ENCODE measurements at places on chromosomes 2 and 18. TPM values are rescaled to one million over a fixed set of nuclear protein-coding genes. Genes with fewer than 3 reads are reported as not detected.
A peak's percentile ranks its signal among the peaks of the same experiment; 100 is the strongest.

SATB2 gene
- 2.0 TPM for total RNA-seq

- peak; percentile 12 for DNase-seq
Observed at GRCh38 chr2:36663851-36664695, 32.4 kb upstream of the VIT start.

DNA sequence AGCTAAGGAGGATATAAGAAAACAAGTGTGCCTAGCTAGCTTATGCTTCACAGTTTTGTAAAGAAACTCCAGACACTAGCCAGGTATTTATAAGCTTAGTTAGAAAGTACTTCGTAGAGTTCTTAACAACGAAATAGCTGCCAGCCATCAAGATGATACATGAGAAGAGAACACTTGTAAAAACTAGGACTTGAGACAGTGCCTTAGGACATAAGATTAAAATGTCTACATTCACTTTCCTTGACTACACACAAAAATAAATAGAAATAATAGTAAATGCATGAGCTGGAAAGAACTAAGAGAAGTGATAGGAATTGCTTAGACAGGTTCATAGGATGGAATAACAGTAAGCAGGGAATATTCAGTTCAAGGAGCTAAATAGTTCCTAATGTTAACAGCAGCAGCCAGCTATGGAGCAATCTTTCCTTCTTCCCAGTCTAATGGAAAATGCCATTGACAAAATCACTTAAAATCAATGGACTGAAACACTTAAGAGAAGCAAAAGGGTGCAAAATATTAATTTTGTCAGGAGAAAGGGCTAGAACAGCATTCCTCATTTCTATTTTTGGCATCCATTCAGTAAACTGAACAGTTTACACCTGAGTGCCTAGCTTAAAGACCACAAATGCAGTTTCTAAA lies 186.6 kb downstream of the PDE11A start:
- no peak for DNase-seq

GRCh38 chr2:46780411-46780800 lies 135.2 kb downstream of the MCFD2 start:
- no peak for DNase-seq

FHOD3 gene
- 20.0 TPM for total RNA-seq

DNA sequence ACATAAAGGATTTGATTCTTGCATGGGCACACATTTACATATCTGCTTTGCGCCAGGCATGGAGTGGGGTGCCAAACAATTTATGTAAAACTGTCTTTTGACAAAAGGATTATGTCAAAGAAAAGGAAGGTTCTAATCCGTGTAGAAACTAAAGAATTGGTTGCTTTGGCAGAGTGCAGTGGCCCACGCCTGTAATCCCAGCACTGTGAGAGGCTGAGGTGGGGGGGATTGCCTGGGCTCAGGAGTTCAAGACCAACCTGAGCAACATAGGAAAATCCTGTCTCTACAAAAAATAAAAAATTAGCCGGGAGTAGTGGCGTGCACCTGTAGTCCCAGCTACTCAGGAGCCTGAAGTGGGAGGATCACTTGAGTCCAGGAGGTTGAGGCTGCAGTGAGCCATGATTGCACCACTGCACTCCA lies 1.1 kb upstream of the MTERF4 start:
- DNase-seq: no peak

Measured in gastrocnemius medialis (tissue), 4 donors.